ENCODE measurements at places on chromosomes 1 and 21. TPM values are rescaled to one million over a fixed set of nuclear protein-coding genes. Genes with fewer than 3 reads are reported as not detected.

CFAP45 gene
- total RNA-seq: 0.36 TPM

LCE1B gene
- total RNA-seq: not detected

PTAFR gene
- total RNA-seq: 2.2 TPM

SMCP gene
- not detected for total RNA-seq

RXRG gene
- 2.3 TPM for total RNA-seq

TNFRSF25 gene
- 11.6 TPM for total RNA-seq

AGT gene
- 69.8 TPM for total RNA-seq

ANGPTL3 gene
- not detected for total RNA-seq

CYP2J2 gene
- total RNA-seq: 156 TPM

C8B gene
- not detected for total RNA-seq

BRINP3 gene
- total RNA-seq: 0.50 TPM

RGS13 gene
- 0.19 TPM for total RNA-seq

LRRC47 gene
- total RNA-seq: 68.8 TPM

SELENON gene
- 92.1 TPM for total RNA-seq

CRYAA gene
- total RNA-seq: not detected

OLIG1 gene
- not detected for total RNA-seq

C1QA gene
- 675 TPM for total RNA-seq

FALEC gene
- total RNA-seq: 0.51 TPM

CYYR1 gene
- 15.9 TPM for total RNA-seq

SLC45A3 gene
- total RNA-seq: 2.3 TPM

AKNAD1 gene
- total RNA-seq: 0.59 TPM

CELA3A gene
- 4.8 TPM for total RNA-seq

CMPK1 gene
- total RNA-seq: 73.0 TPM

PRAMEF25 gene
- total RNA-seq: not detected

SZRD1 gene
- total RNA-seq: 91.1 TPM

NIBAN1 gene
- total RNA-seq: 491 TPM

TSNAX gene
- total RNA-seq: 16.6 TPM
